A549 treated with ZK216348 at 1 μM for 4 hours (cell line): ENCODE measurements at places on chromosomes 6 and 20. TPM values are rescaled to one million over a fixed set of nuclear protein-coding genes. Genes with fewer than 3 reads are reported as not detected.

CYP24A1 gene
- total RNA-seq = 126 to 294 TPM (median 272 TPM) in 5 replicates

PPP1R16B gene
- total RNA-seq = 0.11 to 0.43 TPM (median 0.18 TPM) in 5 replicates

RIPOR3 gene
- 0.06 to 0.08 TPM in 2 of 5 replicates, not detected in the others for total RNA-seq

POU3F2 gene
- 0.06 TPM in 1 of 5 replicates, not detected in the others for total RNA-seq

TBXT gene
- not detected in 5 replicates for total RNA-seq

BCAS1 gene
- total RNA-seq = 0.39 to 1.0 TPM (median 0.53 TPM) in 5 replicates

SYNDIG1 gene
- total RNA-seq = 0.91 to 2.6 TPM (median 1.9 TPM) in 5 replicates

PSMB9 gene
- total RNA-seq = 15.8 to 24.7 TPM (median 19.0 TPM) in 5 replicates

SLC24A3 gene
- not detected in 5 replicates for total RNA-seq

RPS6KA2 gene
- total RNA-seq = 0.11 to 0.32 TPM (median 0.20 TPM) in 5 replicates
